Iris pigment epithelial cell (primary cell): ENCODE measurements at places on chromosomes 4 and X.

- no peak for DNase-seq
These were observed 43.3 kb upstream of the MBNL3 start for GRCh38 chrX:132532097-132532496.

DNA sequence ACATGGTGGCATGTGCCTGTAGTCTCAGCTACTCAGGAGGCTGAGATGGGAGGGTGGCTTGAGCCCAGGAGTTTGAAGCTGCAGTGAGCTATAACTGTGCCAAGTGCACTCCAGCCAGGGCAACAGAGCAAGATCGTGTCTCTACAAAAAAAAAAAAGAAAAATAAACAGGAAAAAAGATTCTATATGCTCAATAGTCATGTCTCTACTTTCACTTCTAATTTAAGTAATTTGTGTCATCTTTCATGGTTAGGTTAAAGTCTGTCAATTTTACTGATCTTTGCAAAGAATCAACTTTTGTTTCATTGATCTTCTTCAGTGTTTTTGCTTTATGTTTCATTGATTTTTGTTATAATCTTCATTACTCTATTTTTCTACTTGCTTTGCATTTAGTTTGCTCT is 106.2 kb upstream of the MAB21L2 start:
- DNase-seq, result no peak

DNA sequence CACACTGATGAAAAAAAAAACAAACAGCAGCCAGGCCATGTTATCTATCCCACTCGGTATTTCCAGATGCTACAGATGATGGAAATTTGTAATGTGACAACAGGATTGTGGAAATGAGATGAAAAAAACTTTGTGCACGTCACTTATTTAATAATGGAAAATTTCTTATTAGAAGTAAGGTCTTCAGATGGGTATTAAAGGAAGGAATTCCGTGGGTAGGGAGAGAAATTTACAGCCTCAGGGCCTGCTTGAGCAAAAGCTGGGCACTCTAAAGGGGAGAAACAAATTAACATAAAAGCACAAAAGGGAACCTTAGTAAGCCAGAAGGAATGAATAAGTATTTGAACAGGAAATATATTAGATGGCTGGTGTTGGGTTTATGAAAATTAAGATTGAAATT is 4.2 kb upstream of the PKD2 start:
- no peak for DNase-seq

DNA sequence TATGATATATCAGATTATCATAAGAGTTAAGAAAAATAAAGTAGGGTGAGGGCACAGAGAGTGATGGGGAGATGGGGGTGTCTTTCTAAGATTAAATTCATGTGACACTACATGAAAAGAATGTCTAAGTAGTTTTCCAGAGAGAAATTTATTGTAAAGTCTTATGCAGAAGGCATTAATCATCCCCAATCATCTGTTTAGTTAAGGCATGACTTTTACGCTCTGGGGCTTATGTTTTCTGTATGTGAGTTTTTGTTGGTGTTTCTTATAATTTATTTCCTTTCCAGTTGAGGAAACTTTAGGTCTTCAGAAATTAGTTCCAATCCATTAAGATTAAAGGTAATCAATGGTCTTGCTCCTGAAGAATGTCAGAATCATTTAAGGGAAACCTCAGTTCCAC is 383.0 kb upstream of the GALNT7 start:
- peak; percentile 5 for DNase-seq

DNA sequence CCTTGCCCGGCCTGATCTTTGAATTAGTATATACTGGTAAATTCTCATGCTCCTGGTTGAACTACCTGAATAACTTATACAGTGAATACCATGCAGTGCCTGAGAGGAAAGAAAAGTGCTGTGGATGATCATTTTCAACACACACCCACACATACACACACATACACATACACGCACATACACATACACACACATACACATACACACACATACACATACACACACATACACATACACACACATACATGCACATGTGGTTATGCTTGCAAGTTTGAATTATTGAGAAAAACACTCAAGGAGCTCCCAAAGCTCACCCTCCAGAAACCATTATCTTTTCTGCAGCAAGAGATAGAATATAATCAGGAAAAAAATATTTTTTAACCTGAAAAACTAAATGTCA is 366.9 kb upstream of the RASGEF1B start:
- no peak for DNase-seq

GRCh38 chr4:78652282-78652876 is 100.8 kb downstream of the ANXA3 start:
- no peak for DNase-seq

- no peak for DNase-seq
These were observed 79.7 kb upstream of the PRSS48 start for GRCh38 chr4:151197247-151197646.

GRCh38 chr4:84750260-84750959 is 167.5 kb downstream of the CDS1 start:
- peak; percentile 56 for DNase-seq

DNA sequence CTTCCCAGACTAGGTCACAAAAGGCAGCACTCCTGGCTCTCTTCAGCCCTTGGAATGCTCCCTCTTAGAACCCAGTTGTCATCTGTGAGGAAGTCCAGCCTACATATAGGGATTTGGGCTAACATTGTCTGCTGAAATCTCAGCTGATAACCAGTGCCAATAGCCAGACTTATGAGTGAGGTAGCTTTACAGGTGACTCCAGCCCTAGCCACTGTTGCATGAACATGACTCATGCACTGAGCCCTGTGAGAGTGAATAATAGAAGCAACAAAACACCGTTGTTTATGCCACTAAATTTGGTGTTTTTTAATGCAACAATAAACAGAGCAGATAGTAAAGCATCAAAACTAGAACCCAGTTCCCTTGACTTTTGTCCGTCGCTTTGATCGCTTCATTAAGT is 433.2 kb downstream of the STIM2 start:
- no peak for DNase-seq

DNA sequence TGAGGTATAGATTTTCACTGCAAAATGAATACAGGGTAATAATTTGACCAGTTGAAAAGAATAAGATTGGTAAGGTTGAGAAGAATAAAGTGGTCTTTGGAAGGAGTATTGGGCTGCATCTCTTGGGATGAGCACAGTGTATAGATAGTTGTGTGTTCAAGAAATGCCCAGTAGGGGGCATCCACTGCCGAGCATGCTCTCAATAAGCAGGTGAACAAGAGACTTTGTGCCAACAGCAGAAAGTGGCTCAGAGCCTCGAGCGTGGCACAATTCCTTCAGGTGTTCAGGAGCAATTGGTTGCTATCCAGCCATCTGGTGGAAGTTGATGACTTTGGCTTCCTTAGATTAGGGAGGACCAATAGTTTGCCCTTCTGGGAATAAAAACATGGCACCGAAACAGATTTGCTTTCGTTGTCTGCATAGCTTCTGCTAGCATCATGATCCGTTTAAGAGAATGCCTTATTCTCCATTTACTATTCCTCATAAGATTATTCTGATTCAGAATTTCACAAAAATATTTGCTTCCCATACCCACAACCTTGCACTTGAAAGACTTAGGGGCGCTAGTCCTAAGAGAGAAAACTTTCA is 258.1 kb upstream of the NEIL3 start:
- DNase-seq, result peak; percentile 29

DNA sequence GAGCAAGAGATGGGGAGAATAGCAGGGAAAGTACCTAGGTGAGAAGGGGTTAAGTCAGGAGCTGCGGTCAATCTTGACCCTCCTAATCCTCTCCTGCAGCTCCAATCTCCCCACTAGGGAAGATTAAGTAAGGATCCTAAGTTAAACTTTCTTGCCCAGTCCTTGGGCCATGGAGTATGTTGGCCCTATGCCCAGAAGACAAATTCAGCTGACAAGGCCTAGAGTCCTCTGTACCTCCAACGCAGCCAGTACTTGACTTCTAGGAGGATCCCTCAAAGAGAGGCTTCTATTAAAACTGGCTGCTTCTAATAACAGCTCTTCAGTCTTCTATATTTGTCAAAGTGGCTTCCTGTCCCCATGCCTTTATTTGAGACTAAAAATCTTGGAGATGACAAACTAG is 1.4 kb downstream of the CLDN2 start:
- no peak for DNase-seq

- DNase-seq, result no peak
These were observed 49.5 kb downstream of the IQCM start for GRCh38 chr4:149766135-149766534.

DNA sequence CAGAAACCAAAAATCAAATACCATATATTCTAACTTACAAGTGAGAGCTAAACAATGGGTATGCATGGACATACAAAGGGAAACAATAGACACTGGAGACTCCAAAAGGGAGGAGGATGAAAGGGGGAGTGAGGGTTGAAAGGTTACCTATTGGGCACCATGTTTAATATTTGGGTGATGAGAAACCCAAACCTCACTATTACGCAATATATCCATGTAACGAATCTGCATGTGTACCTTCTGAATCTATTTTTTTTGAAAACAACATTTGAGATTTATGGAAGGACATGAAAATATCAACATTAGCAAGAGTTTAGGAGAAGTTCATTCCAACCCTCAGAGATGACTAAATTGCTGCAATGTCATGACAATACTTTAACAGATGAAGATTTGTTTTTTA is 586.1 kb downstream of the GBA3 start:
- no peak for DNase-seq

DNA sequence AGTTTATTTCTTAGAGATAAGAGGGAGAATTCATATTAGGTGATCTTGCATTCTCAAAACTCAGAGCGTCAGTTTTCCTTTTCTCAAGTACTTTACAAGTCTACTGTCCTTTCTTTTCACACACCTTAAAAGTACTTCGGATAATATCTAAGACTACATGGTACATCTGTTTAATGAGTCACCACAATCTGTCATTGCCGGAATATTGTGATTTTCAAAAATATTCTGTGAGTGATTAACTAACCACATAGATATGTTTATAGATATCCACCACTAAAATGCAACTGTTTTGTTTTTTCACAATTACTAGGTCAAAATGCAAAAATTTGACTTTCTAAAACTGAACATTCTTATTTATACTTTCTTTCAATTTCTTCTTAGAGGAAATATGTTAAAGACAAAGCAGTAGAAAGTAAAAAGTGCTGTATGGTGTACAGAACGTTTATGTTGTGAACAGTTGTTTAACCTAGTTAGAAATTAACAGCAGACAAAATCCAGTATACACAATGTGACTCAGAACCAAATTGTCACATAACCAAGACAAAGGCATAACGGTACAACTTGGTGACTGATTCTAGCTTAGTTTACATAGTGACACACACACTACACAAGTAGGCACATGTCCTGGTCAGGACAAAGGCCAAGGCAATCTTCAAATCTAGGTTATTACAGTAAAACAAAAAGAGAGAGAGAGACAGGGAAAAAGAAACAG is 482.9 kb downstream of the NAF1 start:
- peak; percentile 15 for DNase-seq

- no peak for DNase-seq
These were observed 12.2 kb upstream of the CDK16 start for GRCh38 chrX:47206316-47206715.

- no peak for DNase-seq
These were observed 5.8 kb downstream of the PTTG2 start for GRCh38 chr4:37966044-37966443.

GRCh38 chrX:155056877-155057792 is 13.8 kb downstream of the CMC4 start:
- peak; percentile 67 for DNase-seq

DNA sequence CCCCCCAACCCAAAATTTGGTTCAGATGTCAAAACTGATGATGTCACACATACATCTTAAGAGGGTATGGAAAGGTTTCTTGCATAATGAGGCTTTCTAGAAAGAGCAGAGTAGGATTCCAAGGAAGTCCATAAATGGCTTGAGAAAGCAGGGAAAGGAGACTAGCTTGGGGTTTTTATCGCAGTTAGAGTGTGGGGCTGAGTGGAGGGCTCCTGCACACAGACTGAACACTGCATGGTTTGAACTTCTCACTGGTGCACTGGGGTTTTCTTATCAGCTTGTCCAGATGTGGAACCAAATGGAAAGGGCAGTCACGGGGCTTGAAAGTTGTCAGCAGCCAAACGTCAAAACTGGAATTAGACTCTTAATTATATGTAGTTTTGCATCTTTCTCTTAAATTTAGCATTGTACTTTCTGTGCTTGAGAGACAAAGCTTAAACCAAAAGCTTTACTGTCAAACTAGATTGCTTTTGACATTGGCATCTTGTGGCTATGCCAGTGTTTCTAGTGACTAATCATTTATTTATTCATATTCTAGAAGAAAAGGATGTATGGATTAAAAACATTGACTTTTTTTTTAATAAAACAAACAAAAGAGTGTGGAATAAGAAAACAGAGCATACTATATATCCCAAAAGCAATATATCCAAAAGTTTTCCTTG is 78.3 kb upstream of the STIM2 start:
- no peak for DNase-seq

GRCh38 chrX:7462110-7462509 is 314.2 kb upstream of the PUDP start:
- no peak for DNase-seq

- DNase-seq, result no peak
These were observed 20.4 kb downstream of the IQCM start for GRCh38 chr4:149795256-149795655.

- DNase-seq, result no peak
These were observed 162.1 kb downstream of the CORIN start for GRCh38 chr4:47675806-47676205.

DNA sequence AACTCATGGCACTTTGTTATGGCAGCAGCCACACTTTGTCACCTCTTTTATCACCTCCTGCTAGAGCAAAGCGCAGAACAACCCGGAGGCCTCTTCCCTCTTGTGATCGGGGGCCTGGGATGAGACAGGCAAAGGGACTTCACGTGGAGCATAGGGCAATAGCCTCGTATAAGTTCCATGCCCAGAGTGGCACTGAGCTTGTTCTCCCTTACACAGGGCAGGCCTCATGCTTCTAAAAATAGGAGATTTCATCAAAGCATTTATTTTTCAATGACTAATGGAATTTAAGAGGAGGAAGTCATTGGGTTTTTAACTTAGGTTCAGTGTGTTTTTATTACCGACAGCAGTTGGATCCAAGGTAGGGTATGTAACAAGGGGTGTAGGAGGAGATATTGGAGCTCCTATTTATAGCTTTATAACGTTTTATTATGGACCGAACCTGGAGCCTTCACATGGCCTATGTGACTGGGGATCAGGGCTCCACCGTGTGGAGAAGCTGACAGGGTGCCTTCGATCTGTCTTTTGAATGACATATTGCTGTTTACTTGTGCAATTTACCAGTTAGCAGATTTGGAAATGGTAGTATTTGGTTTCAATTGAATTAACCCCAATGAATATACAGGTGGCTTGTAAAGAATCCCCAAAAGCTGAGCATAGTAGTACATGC is 93.8 kb downstream of the SLC2A9 start:
- no peak for DNase-seq

GRCh38 chrX:75118296-75118695 is 37.8 kb downstream of the ABCB7 start:
- DNase-seq, result no peak

- DNase-seq, result no peak
These were observed 74.4 kb downstream of the AFF1 start for GRCh38 chr4:87009095-87009648.
